ENCODE measurements at places on chromosomes 13 and 19. TPM values are rescaled to one million over a fixed set of nuclear protein-coding genes. Genes with fewer than 3 reads are reported as not detected.

GRCh38 chr19:49110567-49110966, 3.6 kb upstream of the LIN7B start:
- no peak for DNase-seq

GRCh38 chr19:33546656-33547055, 25.1 kb upstream of the PEPD start:
- no peak for DNase-seq

GRCh38 chr19:1249990-1250436, 1.6 kb downstream of the MIDN start:
- DNase-seq = no peak

Gene CYP4F22
- total RNA-seq = not detected

DNA sequence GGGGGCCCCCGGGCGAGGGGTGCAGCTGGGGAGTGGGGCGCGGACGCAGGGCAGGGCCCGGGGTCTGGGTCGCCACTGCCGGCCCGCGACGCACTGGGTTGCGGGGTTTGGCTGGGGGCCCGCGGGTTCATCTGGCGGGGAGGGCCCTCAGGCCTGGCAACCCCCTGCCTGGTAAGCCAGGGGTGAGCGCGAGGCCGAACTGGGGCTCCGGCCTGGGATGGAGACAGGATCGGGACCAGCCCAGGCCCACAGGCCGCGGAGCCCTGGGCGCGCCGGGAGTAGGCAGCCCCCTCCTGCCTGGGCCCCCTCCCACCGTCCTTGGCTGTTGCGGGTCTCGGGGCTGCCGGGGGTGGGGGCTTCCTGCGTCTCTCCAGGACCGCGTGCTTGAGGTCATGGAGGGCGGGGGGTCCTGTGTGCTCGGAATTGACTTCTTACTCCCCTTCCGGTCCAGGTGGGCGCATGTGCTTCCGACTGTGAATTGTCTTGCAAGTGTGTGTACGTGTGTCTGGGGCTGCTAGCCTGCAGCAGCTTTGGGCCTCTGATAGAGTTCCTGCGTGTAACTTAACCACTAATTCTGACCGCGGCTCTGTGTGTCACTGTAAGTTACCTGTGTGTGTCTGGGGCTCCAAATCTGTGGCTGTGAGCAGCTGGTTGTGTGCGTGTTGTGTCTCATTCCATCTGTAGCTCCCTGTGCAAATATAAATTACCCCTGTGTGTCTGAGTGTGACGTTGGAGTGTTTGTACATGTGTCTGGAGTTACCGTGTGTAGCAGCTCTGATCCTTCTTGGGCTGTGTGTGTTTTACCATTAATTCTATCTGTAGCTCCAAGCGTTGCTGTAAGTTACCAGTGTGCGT, 751 bp downstream of the GRAMD1A start:
- peak; percentile 56 for DNase-seq

- no peak for DNase-seq
Measured at GRCh38 chr19:15721268-15721667, 6.6 kb upstream of the OR10H2 start.

Gene NR1H2
- 102 TPM for total RNA-seq

Gene SIGLEC8
- total RNA-seq = not detected

DNA sequence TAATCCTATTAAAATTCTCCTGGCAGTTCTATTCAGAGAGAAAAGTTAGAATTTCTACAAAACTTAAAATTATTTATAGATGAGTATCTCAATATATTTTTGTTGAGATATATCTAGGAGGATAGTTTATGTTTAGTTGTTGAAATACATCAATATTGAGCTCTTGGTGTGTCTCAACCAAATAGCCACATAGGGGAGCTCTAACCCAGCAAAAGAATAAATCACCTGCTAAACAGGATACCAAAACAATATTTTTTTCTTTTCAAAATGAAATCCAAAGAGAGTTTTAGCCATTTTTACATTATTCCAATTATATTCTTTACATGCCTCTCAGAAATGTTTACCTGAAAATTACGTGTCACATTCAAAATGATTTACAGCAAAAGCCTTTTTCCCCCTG, 954.7 kb downstream of the SLITRK6 start:
- DNase-seq = peak; percentile 3

DNA sequence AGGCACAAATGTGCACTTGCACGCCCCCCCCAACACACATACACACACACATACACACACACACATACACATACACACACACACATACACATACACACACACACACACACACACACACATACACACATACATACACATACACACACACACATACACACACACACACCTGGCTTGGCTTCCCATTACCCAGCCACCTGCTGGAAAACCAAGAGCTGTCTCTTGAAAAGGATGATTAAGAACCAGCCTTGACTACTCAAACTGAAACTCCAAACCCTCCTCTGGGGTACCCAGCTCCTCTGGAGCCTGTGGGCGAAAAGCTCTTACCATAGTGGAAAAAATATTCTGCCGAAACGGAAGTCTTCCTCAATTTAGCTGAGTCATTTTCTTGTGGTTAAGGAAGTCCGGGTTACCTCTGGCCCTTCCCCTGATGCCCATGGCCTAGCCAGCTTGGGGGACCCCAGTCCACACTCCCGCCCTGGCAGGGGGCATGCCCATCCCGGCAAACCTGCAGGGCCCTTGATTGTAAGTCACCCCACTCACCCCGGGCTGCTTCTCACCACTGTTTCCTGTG, 21.9 kb downstream of the CEBPA start:
- no peak for DNase-seq

Gene EPS8L1
- total RNA-seq = 8.5 TPM

GRCh38 chr13:25588336-25589060, 216.7 kb downstream of the ATP8A2 start:
- DNase-seq = no peak

Gene CPB2
- total RNA-seq = not detected

Gene CGB5
- not detected for total RNA-seq

Gene FUT3
- total RNA-seq = not detected

- peak; percentile 27 for DNase-seq
Measured at GRCh38 chr19:46901701-46902401, 41.1 kb downstream of the ARHGAP35 start.

Gene CRLF1
- 2.8 TPM for total RNA-seq

- peak; percentile 63 for DNase-seq
Measured at GRCh38 chr19:35352448-35353304, 5.0 kb downstream of the FFAR1 start.

DNA sequence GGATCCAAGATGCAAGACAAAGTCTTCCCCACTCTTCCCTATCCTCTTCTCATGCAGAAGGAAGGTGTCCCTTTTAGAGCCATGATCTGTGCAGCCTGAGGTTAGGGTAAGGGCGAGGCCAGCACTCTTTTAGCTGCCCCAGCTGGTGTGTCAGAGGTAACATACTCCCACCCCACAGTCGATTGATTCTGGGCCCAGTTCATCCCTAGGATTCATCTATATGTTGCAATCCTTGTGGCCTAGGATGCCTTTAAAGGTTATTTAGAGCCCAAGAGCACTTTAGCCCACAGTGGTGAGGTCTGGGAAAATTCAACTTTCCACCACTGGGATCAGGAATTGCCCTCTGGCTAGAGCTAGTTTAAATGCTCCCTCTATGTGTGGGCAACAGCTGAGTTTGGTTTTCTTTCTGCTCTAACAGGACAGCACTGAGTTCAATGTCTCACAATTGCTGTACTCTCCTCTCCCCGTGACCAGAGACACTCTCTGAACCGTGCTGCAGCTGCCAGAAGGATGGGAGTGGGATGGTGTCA, 201.3 kb upstream of the SERP2 start:
- peak; percentile 71 for DNase-seq

Gene KLK3
- total RNA-seq = not detected

DNA sequence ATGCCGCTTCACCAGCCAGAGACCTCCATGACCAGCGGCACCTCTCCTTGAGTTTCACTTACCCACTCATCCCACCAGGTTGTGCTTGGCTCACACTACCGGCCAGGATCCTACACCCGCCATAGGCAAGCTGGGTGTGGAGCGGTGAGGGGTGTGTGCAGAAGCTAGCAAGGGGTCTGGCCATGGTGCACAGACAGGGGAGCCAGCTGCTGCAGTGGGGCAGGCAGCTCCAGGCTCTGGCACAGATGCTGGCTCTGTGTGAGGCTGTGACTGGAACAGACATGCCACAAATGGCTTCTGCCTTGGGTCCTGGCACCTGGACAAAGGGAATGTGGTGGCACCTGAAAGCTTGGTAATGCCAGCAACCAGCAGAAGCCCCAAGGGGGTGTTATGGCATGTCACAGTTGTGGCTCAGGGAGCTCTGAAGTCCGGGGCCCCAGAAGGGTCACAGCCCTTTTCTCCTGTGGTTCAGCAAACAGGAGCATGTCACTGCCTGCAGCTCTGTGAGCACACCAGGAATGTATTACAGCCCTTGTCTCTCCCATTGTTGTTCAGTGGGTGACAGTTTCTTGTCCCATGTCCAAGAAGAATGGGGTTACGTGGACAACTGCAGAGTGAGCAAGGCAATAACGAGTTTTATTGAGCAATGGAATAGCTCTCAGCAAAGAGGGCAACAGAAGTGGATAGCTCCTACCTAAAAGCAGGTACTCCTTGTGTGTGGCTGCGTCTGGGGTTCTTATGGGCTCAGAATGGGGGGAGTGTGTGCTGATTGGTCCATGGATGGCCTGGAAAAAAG, 2791.0 kb upstream of the PCDH20 start:
- DNase-seq = no peak

GRCh38 chr13:33353210-33353609, 67.7 kb upstream of the STARD13 start:
- no peak for DNase-seq

DNA sequence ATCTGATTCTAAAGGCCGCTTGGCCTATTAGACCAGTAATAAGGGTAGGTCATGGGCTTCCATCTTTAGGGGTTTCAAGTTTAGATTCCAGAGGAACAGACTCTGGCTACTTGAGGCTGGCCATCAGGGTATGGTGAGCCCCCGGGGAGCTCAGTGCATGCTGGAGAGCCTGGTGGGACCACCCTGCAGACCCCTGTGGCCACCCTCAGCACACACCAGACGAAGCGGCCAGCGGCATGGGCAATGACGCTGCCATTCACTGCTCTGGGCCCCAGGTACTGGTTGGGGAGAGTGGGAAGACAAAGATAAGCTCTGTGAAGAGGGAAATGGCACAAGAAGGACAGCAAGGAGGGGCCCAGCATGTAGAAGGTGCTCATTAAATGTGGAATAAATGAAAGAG, 98.8 kb upstream of the SLC15A1 start:
- no peak for DNase-seq

DNA sequence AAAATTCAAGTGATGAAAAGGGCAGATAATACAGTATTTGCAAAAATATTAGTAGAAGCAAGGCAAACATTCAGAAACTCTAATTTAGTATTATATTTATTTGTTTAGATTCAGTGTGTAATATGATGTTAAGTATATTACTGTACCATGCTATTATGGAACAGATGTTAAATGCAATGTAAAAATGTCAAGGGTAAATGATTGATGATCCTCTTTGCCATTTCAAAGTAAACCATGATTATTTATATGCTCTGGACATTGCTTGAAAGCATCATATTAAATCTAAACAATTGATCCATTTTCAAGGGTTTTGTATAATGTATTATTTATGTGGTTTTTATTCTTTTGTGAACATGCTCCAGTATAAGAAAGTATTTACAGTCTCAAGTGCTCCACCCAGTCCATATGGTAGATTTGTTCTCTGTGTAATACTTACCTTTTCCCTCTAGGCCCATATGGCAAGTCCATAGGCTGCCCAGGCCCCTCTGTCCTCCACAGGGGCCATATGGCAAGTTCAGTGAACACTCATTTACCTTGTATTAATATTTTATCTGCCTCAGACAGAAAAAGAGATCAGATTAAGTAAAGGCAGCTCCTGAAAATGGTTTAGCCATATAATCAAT, 353.5 kb downstream of the DACH1 start:
- no peak for DNase-seq

Gene GSK3A
- 30.2 TPM for total RNA-seq

- no peak for DNase-seq
Measured at GRCh38 chr19:30063650-30064347, 121.8 kb downstream of the URI1 start.

Gene ZFR2
- total RNA-seq = not detected

DNA sequence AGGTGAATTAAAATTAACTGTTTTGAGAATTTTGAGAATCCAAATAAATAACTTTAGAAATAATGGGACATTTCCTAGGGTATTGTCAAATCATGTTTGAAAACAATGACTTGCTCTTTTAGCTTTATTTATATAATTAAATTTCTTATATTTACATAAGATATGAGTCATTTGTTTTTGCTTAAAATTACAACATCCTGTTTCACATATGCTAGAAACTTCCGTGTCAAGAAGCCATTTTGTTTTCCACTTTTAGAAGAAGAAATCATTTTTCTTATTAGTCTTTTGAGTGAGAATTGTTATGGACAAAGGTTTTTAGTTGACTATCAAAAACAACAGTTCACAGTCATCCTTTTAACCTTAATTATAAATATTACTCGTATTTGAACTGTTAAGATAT, 48.2 kb downstream of the DPY19L3 start:
- DNase-seq = no peak

- no peak for DNase-seq
Measured at GRCh38 chr19:10155839-10156238, 36.1 kb upstream of the EIF3G start.

Gene NLRP7
- total RNA-seq = not detected

Gene CYP4F12
- total RNA-seq = not detected

DNA sequence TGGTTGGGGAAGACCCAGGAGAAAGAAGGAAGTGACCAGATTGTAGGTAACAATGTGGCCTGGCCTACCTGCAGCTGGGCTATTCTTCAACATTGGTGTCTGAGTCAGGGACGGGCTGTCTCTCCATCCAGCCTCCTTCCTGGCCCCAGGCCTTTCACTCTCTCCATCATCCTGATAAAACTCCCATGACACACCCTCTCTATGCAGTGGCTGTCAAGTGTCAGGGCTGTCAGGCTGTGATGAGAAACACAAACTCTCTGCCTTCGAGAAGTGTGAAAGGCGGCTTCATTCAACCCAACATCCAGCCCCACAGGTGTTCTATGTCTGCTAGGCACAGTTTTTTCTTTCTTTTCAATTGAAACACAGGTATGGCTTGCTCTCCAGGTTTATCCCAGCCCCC, 153.3 kb upstream of the VSTM2B start:
- no peak for DNase-seq

DNA sequence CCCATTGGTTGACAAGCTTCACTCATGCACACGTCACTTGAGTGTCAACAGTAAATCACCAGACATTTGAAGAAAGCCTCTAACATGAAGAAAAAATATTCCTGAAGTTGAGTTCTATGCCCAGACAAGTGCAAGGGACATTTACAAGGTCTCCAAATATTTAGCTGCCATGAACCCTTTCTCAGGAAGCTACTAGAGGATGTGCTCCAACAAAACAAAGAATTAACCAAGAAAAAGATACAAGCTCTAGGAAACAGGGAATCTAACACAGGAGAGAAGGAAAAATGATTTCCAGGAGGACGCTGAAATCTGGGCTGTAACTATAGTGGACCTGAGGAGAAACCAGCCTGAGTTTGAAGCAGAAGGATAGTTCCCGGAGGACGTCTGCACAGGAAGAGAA, 45.7 kb upstream of the KATNAL1 start:
- no peak for DNase-seq

GRCh38 chr13:34720618-34721017, 221.5 kb upstream of the NBEA start:
- peak; percentile 9 for DNase-seq

GRCh38 chr19:1310853-1311180, 25.1 kb downstream of the EFNA2 start:
- DNase-seq = no peak

- no peak for DNase-seq
Measured at GRCh38 chr13:79917628-79918027, 423.3 kb downstream of the SPRY2 start.

Measured in RPMI7951 (cell line).